ENCODE measurements at places on chromosomes 5 and 9. TPM values are rescaled to one million over a fixed set of nuclear protein-coding genes. Genes with fewer than 3 reads are reported as not detected.

The FBP2 gene
- not detected for total RNA-seq

The SPOCK1 gene
- not detected for total RNA-seq

The TTC23L gene
- 0.32 TPM for total RNA-seq

The RORB gene
- not detected for total RNA-seq

The KCNIP1 gene
- not detected for total RNA-seq

The ZFP2 gene
- total RNA-seq = 0.56 TPM

The SPATA31A3 gene
- total RNA-seq = not detected

The IER5L gene
- 3.6 TPM for total RNA-seq

The C9orf40 gene
- total RNA-seq = 18.6 TPM

The ENHO gene
- 0.31 TPM for total RNA-seq

The GALNT12 gene
- total RNA-seq = 12.0 TPM

The PGM5 gene
- not detected for total RNA-seq

The FOXD4L4 gene
- total RNA-seq = not detected

The PRXL2C gene
- 7.8 TPM for total RNA-seq

The IZUMO3 gene
- not detected for total RNA-seq

The TICAM2 gene
- total RNA-seq = 0.91 TPM

The PCA3 gene
- not detected for total RNA-seq

The RAB3C gene
- not detected for total RNA-seq

The CRB2 gene
- total RNA-seq = not detected

The ADAMTS12 gene
- not detected for total RNA-seq

The IL33 gene
- total RNA-seq = not detected

The SKIC3 gene
- total RNA-seq = 109 TPM

The FAM78A gene
- 45.7 TPM for total RNA-seq

The HTR4 gene
- total RNA-seq = not detected

The STPG3 gene
- total RNA-seq = not detected

The CDKN2A gene
- total RNA-seq = 0.68 TPM

The RASEF gene
- total RNA-seq = not detected

The DROSHA gene
- total RNA-seq = 77.6 TPM

The SUSD3 gene
- 81.9 TPM for total RNA-seq

The ANXA2R gene
- 5.3 TPM for total RNA-seq

The GLRA1 gene
- total RNA-seq = not detected

The MYOZ3 gene
- total RNA-seq = 0.49 TPM

The ENC1 gene
- total RNA-seq = 0.99 TPM

The FAM221B gene
- not detected for total RNA-seq

The BTNL8 gene
- total RNA-seq = not detected

The SLC2A6 gene
- total RNA-seq = 1.0 TPM

The RBM18 gene
- total RNA-seq = 22.7 TPM

The ANKRD55 gene
- total RNA-seq = 6.4 TPM

The GSN gene
- 5.8 TPM for total RNA-seq

The SPINK7 gene
- total RNA-seq = not detected

The SMIM33 gene
- 0.11 TPM for total RNA-seq

The SPACA9 gene
- total RNA-seq = 1.4 TPM

The CNTLN gene
- total RNA-seq = 0.91 TPM

The ROR2 gene
- not detected for total RNA-seq

The CAMK2A gene
- total RNA-seq = not detected

The ADAMTS6 gene
- 3.8 TPM for total RNA-seq

The GBA2 gene
- 57.6 TPM for total RNA-seq

The HCN1 gene
- total RNA-seq = not detected

The LECT2 gene
- total RNA-seq = not detected
